GM13977 (cell line): ENCODE measurements at places on chromosomes 1 and 21.

DNA sequence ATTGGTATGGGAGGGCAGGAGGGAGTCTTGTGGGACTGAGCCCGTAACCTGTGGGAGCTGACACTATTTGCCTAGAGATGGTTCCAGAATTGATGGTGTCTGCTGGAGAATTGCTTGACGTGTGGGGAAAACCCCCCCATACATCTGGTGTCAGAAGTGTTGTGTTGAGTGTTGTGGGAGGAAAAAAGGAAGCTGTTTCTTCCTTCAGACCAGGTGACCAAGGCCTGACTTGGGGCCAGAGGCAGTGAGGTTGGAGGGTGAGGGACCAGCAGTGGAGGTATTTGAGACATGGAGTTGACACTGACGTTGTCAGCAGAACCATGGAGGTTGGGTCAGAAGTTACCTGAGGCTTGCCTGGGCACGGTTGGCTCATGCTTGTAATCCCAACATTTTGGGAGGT lies 8.3 kb downstream of the SHISAL2A start:
- DNase-seq, result peak; percentile 45

DNA sequence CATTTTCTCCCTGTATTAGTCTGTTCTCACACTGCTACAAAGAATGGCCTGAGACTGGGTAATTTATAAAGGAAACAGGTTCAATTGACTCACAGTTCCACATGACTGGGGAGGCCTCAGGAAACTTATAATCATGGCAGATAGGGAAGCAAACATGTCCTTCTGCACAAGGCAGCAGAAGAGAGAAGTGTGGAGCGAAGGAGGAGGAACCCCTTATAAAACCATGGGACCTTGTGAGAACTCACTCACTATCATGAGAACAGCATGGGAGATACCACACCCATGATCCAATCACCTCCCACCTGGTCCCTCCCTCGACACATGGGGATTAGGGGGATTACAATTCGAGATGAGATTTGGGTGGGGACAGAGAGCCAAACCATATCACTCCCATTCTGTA lies 35.2 kb upstream of the EEIG2 start:
- no peak for DNase-seq

GRCh38 chr1:93804412-93804811 lies 74.6 kb downstream of the DNTTIP2 start:
- no peak for DNase-seq

DNA sequence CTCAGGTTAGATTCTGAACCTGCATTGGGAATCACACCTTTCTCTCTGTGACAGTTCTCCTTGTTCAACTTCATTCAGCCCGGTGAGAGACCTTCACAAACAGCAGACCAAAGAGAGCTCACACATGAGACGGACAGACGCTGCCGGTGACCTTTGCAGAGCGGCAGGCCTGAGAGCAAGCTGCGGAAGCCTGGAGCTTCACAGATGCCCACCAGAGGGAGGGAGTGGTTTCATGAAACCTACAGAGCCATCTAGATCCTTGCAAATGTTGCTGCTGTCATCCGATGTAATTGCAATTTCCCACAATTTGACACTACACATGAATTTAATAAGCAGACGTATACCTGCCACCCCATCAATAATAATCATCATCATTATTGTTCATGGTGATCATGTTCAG lies 39.4 kb downstream of the GRIK3 start:
- DNase-seq, result no peak

- no peak for DNase-seq
Observed at GRCh38 chr1:223486932-223487886, 94.0 kb downstream of the CCDC185 start.

GRCh38 chr1:32797456-32797855 lies 19.7 kb downstream of the YARS1 start:
- no peak for DNase-seq

DNA sequence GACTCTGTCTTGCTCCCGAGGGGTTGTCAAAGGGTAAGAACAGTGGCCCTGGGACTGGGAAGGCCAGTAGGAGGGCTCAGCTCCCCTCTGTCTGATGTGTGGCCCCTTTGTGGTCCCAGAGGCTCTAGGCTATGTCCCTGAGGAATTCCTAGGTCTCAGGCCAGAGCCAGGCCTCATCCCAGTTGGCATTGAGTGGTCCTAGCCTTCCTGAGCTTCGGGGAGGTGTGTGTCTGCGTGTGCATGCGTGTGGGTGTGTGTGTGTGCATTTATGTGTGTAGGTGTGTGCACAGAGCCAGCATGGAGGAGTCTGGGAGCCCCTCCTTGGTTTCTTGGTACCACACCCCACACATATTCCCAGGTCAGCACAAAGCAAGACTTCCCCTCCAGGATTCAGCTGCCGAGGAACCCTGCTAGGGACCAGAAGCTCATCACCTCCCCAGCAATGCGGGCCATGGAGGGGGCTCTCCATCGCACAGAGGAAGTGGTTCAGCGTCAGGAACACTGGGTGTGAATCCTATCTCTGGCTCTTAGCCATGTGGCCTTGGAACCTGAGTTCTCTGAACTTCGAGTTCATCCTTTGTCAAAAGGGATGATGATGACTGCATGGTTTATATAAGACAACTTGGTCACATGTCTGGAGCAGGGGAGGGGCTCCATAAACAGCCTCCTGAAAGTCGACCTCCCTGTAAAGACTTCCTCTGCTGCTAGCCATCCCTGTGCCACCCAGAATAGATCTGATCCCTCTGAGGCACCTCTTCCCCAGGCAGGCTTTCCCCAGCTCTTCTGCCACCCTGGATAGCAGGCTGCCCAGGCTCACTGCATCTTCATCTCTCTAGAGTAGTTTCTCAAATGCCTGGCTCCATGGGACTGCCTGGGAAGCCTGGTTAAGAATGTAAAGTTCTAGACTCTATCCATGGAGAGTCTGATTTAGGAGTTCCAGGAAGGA lies 8.3 kb upstream of the EPS8L3 start:
- no peak for DNase-seq

- no peak for DNase-seq
Observed at GRCh38 chr1:93690921-93691789, 9.5 kb upstream of the BCAR3 start.

- DNase-seq, result no peak
Observed at GRCh38 chr1:167705250-167705649, 16.5 kb upstream of the MPZL1 start.

DNA sequence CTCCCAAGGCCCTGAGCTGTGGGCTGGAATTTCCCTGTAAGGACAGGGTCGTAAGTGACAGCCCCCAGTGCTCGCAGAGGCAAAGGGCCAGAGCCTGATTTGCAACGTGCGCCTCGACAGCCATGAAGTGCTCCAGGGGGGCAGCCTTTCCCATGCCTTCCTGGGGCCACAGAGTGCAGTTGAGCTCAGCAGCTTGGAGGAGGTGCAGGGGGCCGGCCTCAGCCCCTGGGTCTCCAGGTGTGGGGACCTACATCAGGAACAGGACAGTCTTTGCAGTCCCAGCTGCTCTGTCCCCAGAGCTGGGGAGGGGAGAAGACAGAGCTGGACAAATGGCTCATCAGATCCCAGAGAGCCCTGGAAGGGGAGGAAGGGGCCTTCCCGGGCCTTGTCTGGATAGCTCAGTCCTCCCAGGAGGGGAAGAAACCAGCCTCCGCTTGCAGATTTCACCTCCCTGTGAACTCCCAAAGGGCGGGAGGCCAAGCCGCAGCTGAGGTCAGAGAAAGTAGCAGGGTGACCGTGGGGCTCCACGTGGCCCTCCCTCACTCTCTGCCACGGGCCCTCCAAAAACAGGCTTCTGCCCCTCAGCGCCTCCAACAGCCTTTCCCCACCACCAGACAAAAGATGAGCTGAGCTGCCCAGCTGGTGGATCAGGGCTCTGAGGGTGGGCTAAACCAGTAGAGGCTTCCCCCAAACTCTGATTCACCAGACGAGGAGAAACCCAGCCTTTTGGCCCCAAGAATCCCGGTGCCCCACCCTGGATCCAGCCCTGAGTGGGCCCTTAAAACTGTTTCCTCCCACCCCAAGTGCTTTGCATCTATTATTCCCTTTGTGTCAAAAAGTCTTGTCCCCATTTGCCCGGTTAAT lies 76.5 kb downstream of the DHRS3 start:
- no peak for DNase-seq

GRCh38 chr1:210645582-210646257 lies 317.0 kb downstream of the HHAT start:
- no peak for DNase-seq

DNA sequence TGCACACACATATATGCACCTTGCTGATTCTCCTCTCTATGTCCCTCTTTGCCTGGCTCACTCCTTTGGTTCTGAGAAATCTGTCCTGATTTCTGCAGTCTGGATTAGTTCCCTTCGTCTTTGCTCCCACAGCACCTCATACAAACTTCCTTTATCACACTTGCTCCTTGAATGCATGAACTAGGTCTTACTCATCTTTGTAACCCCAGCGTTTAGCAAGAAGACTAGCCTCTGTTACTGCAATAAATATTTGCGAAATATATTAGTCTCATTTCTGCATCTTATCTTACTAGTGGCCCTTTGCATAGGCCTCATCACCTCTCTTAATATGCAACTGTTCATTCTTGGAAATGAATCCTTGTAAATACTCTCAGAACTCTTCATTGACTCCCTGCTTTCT lies 11.4 kb downstream of the SMYD2 start:
- DNase-seq, result no peak

DNA sequence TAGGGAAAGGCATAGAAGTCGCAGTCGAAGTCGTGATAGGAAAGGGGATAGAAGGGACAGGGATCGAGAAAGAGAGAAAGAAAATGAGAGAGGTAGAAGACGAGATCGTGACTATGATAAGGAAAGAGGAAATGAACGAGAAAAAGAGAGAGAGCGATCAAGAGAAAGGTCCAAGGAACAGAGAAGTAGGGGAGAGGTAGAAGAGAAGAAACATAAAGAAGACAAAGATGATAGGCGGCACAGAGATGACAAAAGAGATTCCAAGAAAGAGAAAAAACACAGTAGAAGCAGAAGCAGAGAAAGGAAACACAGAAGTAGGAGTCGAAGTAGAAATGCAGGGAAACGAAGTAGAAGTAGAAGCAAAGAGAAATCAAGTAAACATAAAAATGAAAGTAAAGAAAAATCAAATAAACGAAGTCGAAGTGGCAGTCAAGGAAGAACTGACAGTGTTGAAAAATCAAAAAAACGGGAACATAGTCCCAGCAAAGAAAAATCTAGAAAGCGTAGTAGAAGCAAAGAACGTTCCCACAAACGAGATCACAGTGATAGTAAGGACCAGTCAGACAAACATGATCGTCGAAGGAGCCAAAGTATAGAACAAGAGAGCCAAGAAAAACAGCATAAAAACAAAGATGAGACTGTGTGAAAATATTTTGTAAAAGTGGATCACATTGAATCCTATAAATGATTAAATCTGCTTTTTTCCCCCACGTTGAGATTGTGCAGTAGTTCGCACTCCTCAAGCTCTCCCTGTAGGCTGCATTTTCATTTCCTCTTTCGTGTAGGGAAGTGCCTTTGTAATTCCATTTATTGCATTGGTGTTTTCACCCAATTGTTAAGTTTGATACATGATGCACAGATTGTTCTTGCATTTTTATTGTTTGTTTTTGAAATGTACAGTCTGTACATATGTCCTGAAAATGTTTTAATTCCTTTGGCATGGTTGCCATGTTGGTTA lies 7.5 kb downstream of the PRPF38B start:
- no peak for DNase-seq

- peak; percentile 69 for DNase-seq
Observed at GRCh38 chr21:41953249-41953830, 478 bp downstream of the C2CD2 start.

DNA sequence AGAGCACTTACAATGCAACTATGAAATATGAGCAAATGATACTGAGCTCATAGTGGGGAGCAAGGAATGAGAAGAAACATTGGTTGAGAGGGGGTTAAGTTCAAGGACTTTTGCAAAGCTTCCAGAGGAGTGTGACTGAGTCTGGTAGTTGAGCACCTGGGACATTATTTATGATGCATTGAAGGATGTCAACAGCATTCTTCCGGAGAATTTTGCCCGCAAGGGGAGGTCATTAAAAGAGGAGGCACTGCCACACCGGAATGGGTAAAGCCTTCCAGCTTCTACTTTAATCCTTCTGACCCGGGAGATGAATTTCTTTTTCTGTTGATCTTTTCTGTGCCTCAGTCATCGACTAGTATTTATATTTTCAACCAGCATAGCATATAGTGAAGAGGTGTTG lies 208.4 kb upstream of the CAMK1G start:
- no peak for DNase-seq
